Left lung (tissue), 14 donors: ENCODE measurements at places on chromosomes 3 and 15. TPM values are rescaled to one million over a fixed set of nuclear protein-coding genes. Genes with fewer than 3 reads are reported as not detected.

GRCh38 chr15:95687061-95687460 lies 643.4 kb upstream of the NR2F2 start:
- H3K4me3 ChIP-seq, result no peak overlapping the region
- H3K36me3 ChIP-seq, result no peaks in the 10 kb centered on the region
- no peaks in the 10 kb centered on the region for H3K4me1 ChIP-seq
- H3K27me3 ChIP-seq, result no peaks in the 10 kb centered on the region
- no peak for DNase-seq

DNA sequence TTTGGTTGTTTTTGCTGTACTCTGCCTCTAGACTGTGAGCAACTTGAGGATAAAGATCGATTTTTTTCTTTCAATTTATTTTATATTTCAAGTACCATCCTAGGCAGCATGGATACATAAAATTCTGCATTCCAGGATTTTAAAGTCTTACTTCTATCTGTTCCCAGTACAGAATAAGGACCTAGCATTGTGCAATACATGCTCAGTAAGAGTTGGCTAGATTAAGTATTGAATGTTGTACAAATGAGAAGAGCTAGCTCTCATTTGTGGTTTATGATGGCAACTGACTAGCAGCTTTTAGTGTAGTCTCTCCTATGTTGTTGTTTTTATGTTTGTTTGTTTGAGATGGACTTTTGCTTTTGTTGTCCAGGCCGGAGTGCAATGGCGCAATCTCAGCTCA lies 222.7 kb downstream of the TP63 start:
- H3K36me3 ChIP-seq, result no peaks in the 10 kb centered on the region
- H3K4me3 ChIP-seq, result no peak overlapping the region
- no peaks in the 10 kb centered on the region for H3K4me1 ChIP-seq
- H3K27me3 ChIP-seq, result no peaks in the 10 kb centered on the region
- H3K27ac ChIP-seq, result no peak overlapping the region

DNA sequence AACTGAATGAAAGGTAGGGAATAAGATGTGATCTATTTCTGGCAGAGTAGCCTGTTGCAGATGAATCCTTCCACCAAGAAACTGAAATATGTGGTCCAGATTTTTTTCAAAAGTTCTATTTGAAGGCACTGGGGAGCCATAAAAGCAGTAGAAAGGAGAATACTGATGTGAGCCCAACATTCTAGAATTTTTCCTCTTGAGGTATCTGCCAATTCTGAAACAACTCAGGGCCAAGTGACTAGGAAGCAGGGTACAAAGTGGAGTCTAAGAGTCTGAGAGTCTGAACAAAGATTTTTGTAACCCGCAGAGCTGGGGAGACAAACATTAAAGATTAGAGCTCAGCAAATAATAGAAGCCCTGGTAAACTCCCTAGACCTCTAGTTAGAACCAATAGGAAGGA lies 58.3 kb upstream of the SLCO3A1 start:
- H3K27ac ChIP-seq, result no peak overlapping the region
- DNase-seq, result no peak
- no peak overlapping the region for H3K4me3 ChIP-seq
- H3K4me1 ChIP-seq, result no peaks in the 10 kb centered on the region
- H3K27me3 ChIP-seq, result no peaks in the 10 kb centered on the region
- no peaks in the 10 kb centered on the region for H3K36me3 ChIP-seq

DNA sequence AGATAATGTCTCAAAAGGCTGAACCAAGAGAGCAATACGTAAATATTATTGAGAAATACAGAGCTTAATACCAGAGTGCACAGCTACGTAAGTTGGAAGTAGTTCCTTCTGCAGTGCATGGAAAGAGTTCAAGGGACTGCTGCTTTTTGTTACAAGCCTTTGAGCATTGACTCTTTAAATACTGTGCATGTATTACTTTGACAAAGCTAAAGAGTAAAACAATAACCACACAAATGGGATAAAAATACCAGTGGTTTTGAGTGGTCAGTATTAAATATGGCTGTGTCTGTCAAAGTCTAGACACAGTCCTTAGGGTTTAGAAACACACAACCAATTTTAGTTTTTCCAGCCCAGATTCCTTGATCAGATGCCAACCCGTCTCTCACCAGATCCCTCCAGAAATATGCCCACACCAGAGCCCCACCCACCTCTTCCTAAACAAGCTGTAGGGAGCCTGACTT lies 62.1 kb downstream of the SSR3 start:
- H3K36me3 ChIP-seq, result no peaks in the 10 kb centered on the region
- H3K27ac ChIP-seq, result no peak overlapping the region
- H3K27me3 ChIP-seq, result no peaks in the 10 kb centered on the region
- H3K4me1 ChIP-seq, result no peaks in the 10 kb centered on the region

- H3K27me3 ChIP-seq, result peaks cover 6% of the 10 kb centered on the region
- no peaks in the 10 kb centered on the region for H3K36me3 ChIP-seq
- no peak overlapping the region for H3K27ac ChIP-seq
- no peak for DNase-seq
Observed at GRCh38 chr3:129046037-129046731, 14.4 kb upstream of the GP9 start.

Gene NOX5
- total RNA-seq, result 0.23 TPM

Gene CCR9
- total RNA-seq, result not detected

GRCh38 chr15:54046093-54046492 lies 67.9 kb downstream of the UNC13C start:
- no peaks in the 10 kb centered on the region for H3K27me3 ChIP-seq
- H3K27ac ChIP-seq, result no peak overlapping the region
- DNase-seq, result no peak
- no peaks in the 10 kb centered on the region for H3K36me3 ChIP-seq
- no peaks in the 10 kb centered on the region for H3K4me1 ChIP-seq

- H3K27me3 ChIP-seq, result no peaks in the 10 kb centered on the region
- no peaks in the 10 kb centered on the region for H3K36me3 ChIP-seq
- no peak for DNase-seq
- H3K4me1 ChIP-seq, result no peaks in the 10 kb centered on the region
Observed at GRCh38 chr15:75827691-75828090, 15.6 kb upstream of the UBE2Q2 start.

DNA sequence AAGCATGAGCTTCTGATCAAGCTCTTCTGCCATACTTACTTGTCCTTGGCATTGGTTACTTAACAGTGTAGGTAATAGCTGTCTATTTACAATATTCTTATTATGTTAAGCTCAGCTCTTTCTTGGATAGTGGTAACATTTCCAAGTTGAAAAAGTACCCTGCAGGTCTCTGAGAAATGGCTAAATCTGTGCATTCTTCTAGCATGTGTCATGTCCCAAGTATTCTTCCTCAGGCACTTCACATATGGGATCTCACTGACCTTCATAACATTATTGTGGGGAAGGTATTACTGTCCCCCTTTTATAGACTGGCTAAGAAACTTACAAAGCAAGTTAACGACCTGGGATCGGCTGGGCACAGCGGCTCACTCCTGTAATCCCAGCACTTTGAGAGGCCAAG lies 236.1 kb downstream of the RORA start:
- no peak overlapping the region for H3K4me3 ChIP-seq
- H3K4me1 ChIP-seq, result no peaks in the 10 kb centered on the region
- no peaks in the 10 kb centered on the region for H3K27me3 ChIP-seq
- H3K27ac ChIP-seq, result no peak overlapping the region
- DNase-seq, result no peak

DNA sequence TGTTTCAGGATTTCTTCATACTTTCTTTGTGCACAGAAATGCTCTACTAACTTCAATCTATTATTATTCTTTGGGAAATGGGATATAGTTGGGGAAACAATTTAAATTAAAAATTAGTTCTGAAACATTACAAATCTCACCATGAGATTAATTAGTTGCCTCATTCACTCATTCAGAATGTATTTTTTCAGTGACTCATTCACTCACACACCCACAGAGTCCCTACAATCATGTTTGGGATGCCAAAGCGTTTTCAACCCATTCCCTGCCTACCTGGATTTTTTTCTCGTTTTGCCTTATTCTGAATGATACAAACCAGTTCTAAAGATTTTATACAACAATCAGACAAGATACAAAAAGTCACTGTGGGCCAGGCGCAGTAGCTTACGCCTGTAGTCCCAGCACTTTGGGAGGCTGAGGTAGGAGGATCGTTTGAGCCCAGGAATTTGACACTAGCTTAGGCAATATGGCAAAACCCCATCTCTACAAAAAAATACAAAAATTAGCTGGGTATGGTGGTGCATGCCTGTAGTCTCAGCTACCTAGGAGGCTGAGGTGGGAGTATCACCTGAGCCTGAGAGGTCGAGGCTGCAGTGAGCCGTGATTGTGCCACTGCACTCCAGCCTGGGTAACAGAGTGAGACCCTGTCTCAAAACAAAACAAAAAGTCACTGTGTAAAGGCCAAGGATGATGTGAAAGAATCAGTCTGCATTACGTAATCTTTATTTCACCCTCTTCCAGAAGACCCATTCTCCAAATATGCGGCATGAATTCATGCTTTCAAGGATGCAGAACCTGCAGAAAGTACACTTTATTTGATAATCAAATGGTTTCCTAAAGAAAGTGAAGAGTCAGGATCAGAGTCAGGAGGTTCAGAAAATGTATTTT lies 34.8 kb upstream of the ARHGEF3 start:
- no peaks in the 10 kb centered on the region for H3K36me3 ChIP-seq
- H3K27ac ChIP-seq, result no peak overlapping the region
- no peak overlapping the region for H3K4me3 ChIP-seq
- H3K4me1 ChIP-seq, result peaks cover 9% of the 10 kb centered on the region
- no peak for DNase-seq
- no peaks in the 10 kb centered on the region for H3K27me3 ChIP-seq

- no peaks in the 10 kb centered on the region for H3K36me3 ChIP-seq
- H3K4me1 ChIP-seq, result no peaks in the 10 kb centered on the region
- H3K27me3 ChIP-seq, result no peaks in the 10 kb centered on the region
- DNase-seq, result no peak
Observed at GRCh38 chr3:111692593-111693552, 97.7 kb upstream of the ZBED2 start.

GRCh38 chr3:56869157-56869889 lies 67.6 kb upstream of the ARHGEF3 start:
- H3K4me1 ChIP-seq, result no peaks in the 10 kb centered on the region
- H3K27me3 ChIP-seq, result no peaks in the 10 kb centered on the region
- H3K27ac ChIP-seq, result no peak overlapping the region
- DNase-seq, result no peak

DNA sequence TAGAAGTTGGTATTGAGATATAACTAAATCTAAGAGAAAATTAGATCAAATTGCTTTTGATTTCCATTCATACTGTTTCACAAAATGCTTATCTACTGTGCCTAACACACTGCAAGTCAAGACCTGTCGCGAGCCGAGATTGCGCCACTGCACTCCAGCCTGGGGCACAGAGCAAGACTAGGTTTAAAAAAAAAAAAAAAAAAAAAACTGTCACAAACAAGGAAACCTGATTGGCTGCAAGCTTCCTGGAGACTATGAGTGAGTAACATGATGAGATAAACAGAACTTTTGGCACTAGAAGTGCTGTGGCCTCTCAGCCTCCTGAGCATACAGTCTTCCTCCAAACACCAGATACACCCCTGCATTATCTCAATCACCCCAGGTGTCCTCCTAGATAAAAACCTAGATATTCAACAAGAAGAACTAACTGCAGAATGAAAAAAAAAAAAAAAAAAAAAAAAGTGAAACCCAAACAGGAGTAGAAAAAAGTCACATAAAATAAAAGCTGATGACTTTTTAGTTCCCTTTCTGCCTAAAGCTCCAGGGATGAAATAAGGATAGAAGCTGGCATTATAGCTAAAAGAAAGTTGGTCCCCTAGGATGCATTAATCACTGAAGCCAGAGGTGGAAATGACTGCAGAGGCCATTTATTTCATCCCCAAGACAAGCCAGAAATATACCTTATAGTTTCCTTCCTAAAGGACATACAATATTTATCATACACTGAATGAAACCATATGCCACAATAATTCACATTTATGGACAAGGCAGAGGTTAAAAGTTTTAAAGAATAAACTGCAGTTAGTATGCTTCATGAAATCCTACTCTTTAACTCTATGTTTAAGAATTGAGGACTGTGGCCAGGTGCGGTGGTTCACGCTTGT lies 82.4 kb downstream of the P3H2 start:
- no peak overlapping the region for H3K4me3 ChIP-seq
- H3K27ac ChIP-seq, result no peak overlapping the region
- H3K27me3 ChIP-seq, result no peaks in the 10 kb centered on the region

DNA sequence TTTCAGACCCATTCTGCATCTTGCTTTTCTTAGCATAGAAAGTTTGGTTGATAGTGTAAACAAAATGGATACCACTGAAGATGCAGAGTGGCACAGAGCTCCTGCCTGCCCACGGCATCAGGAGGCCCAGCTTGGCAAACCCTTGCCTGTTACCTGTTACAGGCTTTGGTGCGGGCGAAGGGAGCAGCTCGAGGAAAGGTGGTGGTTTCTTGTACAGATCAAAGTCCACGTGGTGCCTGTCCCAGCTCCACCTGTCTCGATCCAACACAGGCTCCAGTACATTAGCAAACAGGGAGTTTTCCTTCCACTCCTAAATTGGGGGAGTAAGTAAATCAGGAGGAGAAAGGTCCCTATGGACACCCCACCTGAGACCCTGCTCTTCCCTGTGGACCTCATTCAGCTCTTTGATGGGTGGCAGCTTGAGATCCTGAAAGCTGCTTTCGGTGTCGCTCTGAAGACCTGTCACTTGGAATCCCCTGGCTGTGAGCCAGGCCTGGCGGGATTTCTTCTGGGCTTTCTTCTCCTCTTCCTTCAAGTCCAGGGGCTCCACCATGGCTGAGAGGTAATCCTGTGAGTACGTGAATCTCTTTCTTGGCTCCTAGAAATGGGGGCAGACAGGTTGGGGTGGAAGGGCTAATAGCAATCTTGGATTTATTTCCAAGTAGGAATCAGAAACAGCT lies 35.7 kb downstream of the ACAD9 start:
- no peaks in the 10 kb centered on the region for H3K36me3 ChIP-seq
- DNase-seq, result no peak
- no peaks in the 10 kb centered on the region for H3K27me3 ChIP-seq

- no peak overlapping the region for H3K4me3 ChIP-seq
- no peak for DNase-seq
- peaks cover 21% of the 10 kb centered on the region for H3K4me1 ChIP-seq
- H3K27me3 ChIP-seq, result no peaks in the 10 kb centered on the region
- no peak overlapping the region for H3K27ac ChIP-seq
Observed at GRCh38 chr15:60580650-60581376, 101.9 kb upstream of the ICE2 start.

- no peaks in the 10 kb centered on the region for H3K27me3 ChIP-seq
- no peak overlapping the region for H3K27ac ChIP-seq
- H3K36me3 ChIP-seq, result no peaks in the 10 kb centered on the region
- no peak for DNase-seq
- no peak overlapping the region for H3K4me3 ChIP-seq
- H3K4me1 ChIP-seq, result no peaks in the 10 kb centered on the region
Observed at GRCh38 chr3:53016236-53016635, 29.6 kb downstream of the SFMBT1 start.

Gene LEKR1
- 1.6 TPM for total RNA-seq

- no peak overlapping the region for H3K4me3 ChIP-seq
- H3K27ac ChIP-seq, result no peak overlapping the region
- H3K36me3 ChIP-seq, result no peaks in the 10 kb centered on the region
- no peak for DNase-seq
- no peaks in the 10 kb centered on the region for H3K4me1 ChIP-seq
- H3K27me3 ChIP-seq, result no peaks in the 10 kb centered on the region
Observed at GRCh38 chr3:195015021-195015420, 255.9 kb downstream of the XXYLT1 start.

Gene TPRG1
- 12.8 TPM for total RNA-seq
